Fibroblast of skin of scalp (primary cell): ENCODE measurements at places on chromosomes 1 and 21.
A peak's percentile ranks its signal among the peaks of the same experiment; 100 is the strongest.

GRCh38 chr1:159921700-159922504, 3.4 kb downstream of the TAGLN2 start:
- peak; percentile 46 for DNase-seq

GRCh38 chr1:162023547-162024501, at the start of gene OLFML2B:
Gene OLFML2B, minus strand, starts transcription at chr1:162023869. Its CDS starts 439 bp downstream, at chr1:162023430.
- DNase-seq = peak; percentile 91

DNA sequence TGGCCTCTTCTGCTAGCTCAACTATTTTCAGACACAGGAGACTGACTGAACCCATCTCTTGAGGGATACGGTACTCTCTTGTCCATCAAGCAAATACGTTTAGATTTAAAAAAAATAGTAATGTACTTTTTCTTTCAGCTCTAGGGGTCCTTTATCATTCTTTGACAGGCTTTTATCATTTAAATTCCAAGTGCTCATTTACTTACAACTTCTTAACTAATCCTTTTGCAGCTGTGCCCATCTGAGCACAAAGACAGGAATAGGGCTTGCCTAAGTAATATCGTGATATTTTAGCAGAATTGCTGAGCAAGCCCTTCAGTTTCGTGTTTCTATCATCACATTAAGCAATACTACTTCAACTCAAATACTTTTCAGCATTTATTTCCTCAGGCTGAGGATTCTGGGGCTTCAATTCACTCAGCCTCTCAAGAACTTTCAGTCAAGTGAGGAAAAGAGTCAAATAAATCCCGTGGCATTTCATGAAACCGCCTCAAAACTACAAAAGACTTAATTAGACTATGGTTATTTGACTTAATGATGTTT, 317.6 kb downstream of the BACH1 start:
- DNase-seq = no peak

DNA sequence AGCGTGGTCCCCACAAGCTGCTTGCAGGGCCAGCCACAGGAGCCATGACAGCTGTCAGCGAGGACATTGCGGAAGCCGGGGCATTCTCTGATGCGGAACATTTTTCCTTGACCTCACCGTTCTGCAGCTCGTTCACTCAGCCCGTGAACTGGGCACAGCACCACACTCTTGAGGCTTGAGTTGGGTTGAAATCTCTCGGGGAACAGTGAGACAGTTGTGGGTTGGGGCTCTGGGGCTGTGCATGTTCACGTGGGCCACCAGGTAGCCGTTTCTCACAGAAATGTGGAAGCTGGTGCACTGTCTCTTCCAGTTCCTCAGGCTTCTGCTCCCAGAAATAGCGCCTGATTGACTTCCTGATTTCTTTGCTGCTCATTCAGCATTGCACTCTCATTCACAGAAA, 69.8 kb downstream of the SPSB1 start:
- DNase-seq = no peak

GRCh38 chr1:14983277-14983676, 170.3 kb upstream of the TMEM51 start:
- no peak for DNase-seq

GRCh38 chr1:79186260-79186659, 179.7 kb upstream of the ADGRL4 start:
- DNase-seq = no peak

DNA sequence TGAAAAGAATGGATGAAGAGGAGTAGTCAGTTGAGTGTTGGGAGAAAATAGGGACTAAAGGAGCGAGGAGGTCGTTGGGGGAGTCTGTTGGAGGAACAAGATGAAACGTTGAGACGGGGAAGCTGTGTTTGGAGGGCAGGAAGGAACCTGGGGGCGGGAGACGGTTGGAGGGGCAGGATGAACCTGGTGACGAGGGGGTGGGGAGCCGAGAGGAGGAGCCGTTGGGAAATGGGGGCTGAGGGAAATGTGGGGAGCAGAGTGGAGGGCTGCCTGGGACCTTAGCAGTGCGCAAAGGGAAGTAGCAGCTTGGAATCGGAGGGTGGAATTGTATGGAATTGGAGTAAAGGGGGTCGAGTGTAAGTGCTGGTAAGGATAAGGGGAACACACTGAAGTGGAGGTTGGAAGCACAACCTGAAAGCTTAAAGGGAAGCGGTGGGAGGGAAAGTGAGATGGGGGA, 630 bp downstream of the MTF2 start:
- no peak for DNase-seq

GRCh38 chr1:241101622-241102021, 255.4 kb downstream of the RGS7 start:
- no peak for DNase-seq

- DNase-seq = no peak
Observed at GRCh38 chr1:85283475-85284199, 7.2 kb upstream of the BCL10 start.

DNA sequence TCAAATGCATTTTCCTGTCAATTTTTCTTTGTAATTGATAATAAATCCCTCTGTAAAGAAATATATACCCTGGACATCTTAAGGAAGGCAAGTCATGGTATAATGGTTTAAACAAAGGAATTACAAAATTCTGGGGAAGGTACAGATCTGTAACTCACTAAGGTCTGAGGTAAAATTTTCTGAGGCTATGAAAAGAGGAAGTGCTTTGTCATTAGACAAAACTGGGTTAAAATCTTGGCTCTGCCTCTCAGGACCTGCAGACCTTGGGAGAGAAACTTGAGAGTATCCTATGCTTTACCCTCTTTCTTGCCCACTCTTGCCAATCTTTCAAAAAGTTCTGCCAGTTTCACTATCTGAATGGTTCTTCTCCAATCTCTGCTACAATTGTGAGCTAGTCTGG, 26.8 kb upstream of the BEND5 start:
- no peak for DNase-seq

GRCh38 chr1:197103300-197103699, 36.2 kb upstream of the F13B start:
- DNase-seq = no peak

- no peak for DNase-seq
Observed at GRCh38 chr1:224304767-224305166, 25.2 kb downstream of the NVL start.

DNA sequence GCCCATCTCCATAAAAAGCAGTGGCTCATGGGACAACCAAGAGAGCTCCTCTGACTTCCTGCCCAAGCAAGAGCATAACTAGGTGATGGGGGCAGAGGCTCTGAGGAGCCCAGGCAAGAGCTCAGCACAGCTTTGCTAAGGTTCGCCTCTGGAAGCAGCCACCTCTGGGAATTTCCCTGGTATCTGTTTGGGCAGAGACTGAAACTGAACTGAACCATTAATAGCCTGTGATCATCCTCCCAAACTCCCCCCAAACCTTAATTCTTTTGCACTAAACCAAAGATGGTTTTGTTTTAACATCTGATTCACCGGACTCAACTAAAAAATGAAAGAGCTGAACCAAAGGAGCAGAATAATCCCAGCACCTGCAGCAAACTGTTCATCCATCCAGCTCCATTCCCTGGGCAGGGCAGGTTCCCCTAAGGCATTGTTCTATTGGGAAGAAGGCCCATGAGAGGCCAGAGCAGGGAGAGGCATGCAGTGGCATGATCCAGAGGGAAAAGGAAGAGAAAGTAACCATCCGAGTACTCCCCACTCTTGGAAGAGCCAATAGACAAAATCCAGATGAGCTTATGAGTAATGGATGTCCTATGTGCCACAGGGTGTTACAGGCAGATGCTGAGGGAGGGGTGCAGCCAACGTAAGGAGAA, 77.8 kb upstream of the KAZN start:
- no peak for DNase-seq

DNA sequence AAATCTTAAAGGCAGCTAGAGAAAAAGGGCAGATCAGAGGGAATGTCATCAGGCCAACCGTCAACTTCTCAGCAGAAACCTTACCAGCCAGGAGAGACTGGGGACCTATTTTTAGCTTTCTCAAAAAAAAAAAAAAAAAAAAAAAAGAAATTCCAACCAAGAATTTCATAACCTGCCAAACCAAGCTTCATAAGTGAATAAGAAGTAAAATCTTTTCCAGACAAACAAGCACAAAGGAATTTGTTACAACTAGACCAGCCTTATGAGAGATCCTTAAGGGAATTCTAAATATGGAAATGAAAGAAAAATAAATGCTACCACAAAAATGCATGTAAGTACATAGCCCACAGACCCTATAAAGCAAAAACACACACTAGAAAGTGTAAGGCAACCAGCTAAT, 267.7 kb downstream of the AKT3 start:
- peak; percentile 91 for DNase-seq

DNA sequence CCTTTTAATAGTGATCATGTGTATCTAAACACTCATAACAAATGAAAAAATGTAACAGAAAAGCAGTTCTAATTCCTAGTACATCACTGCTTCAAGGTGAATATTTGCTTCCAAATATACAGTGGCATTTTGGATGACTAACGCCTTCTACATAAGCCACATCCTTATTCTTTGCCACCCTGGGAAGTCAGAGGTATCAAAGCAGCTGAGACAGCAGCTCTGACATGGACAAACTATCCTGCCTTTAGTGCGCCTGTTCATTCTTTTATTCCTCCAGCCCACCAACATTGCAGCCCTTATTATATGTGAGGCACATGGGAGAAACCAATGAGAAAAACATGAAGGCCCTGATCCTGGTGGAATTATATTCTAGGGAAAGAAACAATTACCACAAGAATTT, 183.0 kb downstream of the APP start:
- no peak for DNase-seq

DNA sequence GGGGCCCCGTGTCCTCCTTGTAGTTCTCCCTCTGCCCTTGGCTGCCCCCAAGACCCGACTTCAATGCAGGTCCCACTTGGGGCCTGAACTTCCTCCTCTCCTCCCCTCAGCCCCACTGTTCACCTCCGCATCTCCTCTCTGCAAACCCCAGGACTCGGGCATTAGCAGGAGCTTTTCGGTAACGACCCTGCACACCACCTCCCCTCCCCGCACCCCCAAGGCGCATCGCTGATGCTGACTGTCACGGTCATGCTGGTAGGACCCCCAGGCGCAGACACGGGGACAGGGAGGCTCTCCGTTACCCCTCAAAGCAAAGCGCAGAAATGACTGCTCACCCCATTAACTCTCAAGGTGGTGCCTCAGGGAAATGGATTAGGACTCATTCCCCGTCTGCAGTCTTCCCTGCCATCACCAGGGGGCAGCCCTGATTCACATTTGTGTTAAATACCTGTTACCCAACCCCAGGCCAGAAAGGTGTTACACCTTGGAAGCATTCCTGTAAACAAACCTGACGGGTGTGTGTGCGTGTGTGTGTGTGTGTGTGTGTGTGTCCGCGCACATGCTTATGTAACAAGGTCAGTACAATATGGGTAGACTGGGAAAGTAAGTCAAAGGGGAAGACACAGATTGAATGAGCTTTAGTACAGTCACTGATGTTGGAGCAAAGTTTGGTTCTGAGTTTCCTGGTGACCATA, 6.4 kb upstream of the GUCA2B start:
- peak; percentile 50 for DNase-seq

- DNase-seq = no peak
Observed at GRCh38 chr1:227735539-227736285, 477 bp downstream of the SNAP47 start.
